CD4-positive, alpha-beta memory T cell (primary cell): ENCODE measurements at places on chromosomes 5 and 9. TPM values are rescaled to one million over a fixed set of nuclear protein-coding genes. Genes with fewer than 3 reads are reported as not detected.

S100Z gene
- total RNA-seq = 2.3 TPM

DNA sequence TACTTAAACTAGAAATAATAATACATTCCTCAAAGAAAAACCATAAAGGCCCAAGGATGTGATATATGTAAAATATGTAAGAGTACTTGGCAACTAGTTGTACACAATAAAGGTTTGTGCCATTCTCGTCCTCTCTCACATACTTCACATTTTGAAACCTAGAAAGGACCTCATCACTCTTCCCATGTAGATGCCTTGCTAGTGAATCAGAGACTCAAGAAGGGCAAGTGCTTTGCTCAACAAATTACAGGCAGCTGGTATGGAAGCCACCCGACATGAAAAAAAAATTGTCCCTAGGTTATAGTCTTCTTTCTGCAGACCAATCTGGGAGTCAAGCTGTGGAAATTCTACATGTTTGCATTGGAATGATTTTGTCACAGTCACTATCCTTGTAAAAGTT is 31.7 kb downstream of the ADRB2 start:
- no peak overlapping the region for H3K27ac ChIP-seq
- no peak for DNase-seq
- no peaks in the 10 kb centered on the region for H3K27me3 ChIP-seq
- peaks cover 46% of the 10 kb centered on the region for H3K4me1 ChIP-seq
- H3K36me3 ChIP-seq = no peaks in the 10 kb centered on the region

GRCh38 chr5:169580964-169581363 is 2.6 kb upstream of the SPDL1 start:
- peaks cover 16% of the 10 kb centered on the region for H3K4me1 ChIP-seq
- no peaks in the 10 kb centered on the region for H3K36me3 ChIP-seq
- no peak for DNase-seq
- no peak overlapping the region for H3K4me3 ChIP-seq

GRCh38 chr5:97167435-97167834 is 15.6 kb downstream of the RIOK2 start:
- H3K36me3 ChIP-seq = peaks cover 38% of the 10 kb centered on the region
- H3K4me1 ChIP-seq = peaks cover 12% of the 10 kb centered on the region
- no peaks in the 10 kb centered on the region for H3K27me3 ChIP-seq

DNA sequence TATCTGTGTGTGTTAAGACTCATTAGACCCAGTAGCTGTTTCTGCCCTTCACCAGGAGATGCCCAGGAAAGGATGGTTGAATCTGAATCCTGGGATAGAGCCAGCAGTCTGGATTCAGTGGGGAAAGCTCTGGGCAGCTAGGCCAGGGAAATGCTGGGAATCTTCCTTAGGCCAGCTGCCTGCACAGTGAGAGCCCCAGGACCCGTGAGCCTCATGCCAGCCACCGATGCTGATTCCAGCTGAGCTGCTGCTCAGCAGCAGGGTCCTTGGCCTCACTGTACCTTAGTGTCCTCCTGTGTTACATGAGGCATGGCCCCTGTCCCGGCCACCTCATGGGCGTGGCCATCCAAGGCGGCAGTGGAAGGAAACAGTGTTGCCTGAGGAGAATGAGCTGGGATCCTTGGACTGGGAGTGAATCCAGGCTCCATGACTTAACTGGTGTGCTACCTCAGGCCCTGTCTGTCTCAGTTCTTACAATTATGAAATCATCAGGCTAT is 87.1 kb downstream of the AMBP start:
- no peak for DNase-seq
- no peaks in the 10 kb centered on the region for H3K36me3 ChIP-seq
- no peaks in the 10 kb centered on the region for H3K27me3 ChIP-seq
- no peak overlapping the region for H3K4me3 ChIP-seq
- no peak overlapping the region for H3K27ac ChIP-seq

GRCh38 chr5:117779171-117779570 is 1204.5 kb upstream of the SEMA6A start:
- H3K4me1 ChIP-seq = no peaks in the 10 kb centered on the region
- H3K27ac ChIP-seq = no peak overlapping the region
- no peak for DNase-seq
- H3K4me3 ChIP-seq = no peak overlapping the region
- H3K36me3 ChIP-seq = no peaks in the 10 kb centered on the region

NDUFAF2 gene
- total RNA-seq = 14.8 TPM

SPATA31C2 gene
- total RNA-seq = not detected

- H3K36me3 ChIP-seq = no peaks in the 10 kb centered on the region
- no peak for DNase-seq
- no peaks in the 10 kb centered on the region for H3K27me3 ChIP-seq
- H3K4me3 ChIP-seq = no peak overlapping the region
- H3K27ac ChIP-seq = no peak overlapping the region
Measured at GRCh38 chr5:128225245-128226030, 141.9 kb downstream of the SLC12A2 start.

DNA sequence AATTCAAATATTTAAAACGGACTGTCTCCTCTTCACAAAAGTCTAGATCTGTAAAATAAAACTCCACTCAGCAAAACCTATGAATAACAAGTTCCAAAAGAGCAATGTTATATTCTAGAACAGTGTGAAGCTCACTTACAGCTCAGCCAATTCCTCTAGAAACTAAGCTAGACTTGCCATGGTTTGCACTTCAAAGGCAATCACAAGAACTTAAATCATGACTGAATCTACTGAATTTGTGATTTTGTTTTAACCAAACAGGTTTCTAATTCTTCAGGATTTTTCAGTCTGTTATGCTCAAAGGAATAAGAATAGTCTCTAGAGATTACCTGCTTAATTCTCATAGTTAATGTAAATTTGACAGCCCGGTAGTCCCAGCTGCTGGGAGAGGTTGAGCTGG is 1.4 kb upstream of the PKD2L2 start:
- H3K4me1 ChIP-seq = peaks cover 19% of the 10 kb centered on the region
- no peak overlapping the region for H3K4me3 ChIP-seq
- H3K27ac ChIP-seq = no peak overlapping the region
- no peaks in the 10 kb centered on the region for H3K36me3 ChIP-seq
- no peaks in the 10 kb centered on the region for H3K27me3 ChIP-seq

DNA sequence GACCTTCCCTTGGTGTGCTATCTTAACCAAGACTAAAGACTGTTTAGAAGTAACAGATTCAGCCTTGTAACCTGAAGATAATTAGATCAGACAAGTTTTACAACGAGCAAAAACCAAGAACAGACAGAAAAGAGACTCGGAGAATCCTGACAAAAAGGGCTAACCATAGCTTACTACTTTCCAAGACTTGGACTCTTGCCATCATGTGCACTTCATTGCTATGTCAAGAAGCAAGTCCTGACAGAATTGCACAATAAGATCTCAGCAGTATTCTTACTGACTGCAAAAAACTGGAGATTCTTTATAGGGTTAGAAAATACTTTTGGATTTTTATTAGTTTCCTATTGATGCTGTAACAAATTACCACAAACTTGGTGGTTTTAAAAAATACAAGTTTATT is 1539.0 kb upstream of the NUDT12 start:
- DNase-seq = no peak
- no peaks in the 10 kb centered on the region for H3K27me3 ChIP-seq
- H3K4me1 ChIP-seq = no peaks in the 10 kb centered on the region
- no peak overlapping the region for H3K27ac ChIP-seq

HACD4 gene
- 16.0 TPM for total RNA-seq
